ENCODE measurements at places on chromosomes 11 and 22.

GRCh38 chr11:11036185-11036847 is 178.5 kb upstream of the ZBED5 start:
- no peak for DNase-seq

DNA sequence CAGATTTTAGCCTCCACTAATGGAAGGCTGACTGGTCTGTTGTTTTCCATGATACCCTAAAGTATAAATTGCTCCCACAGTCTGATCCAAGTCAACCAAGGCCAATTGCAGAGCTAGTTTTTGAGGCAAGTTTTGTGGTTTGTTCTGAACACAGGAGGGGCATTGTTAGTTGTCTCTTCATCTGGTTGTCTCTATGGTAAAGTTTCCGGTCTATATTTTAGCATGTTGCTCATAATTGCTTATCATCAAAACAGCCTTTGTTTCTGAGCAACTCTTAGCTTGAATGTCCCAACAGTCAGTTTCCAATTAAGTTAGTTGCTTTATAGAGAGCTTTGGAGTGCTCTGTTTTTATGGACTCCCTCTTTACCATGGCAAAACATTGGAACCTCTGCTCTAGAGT is 217.6 kb upstream of the CARD18 start:
- no peak for DNase-seq

DNA sequence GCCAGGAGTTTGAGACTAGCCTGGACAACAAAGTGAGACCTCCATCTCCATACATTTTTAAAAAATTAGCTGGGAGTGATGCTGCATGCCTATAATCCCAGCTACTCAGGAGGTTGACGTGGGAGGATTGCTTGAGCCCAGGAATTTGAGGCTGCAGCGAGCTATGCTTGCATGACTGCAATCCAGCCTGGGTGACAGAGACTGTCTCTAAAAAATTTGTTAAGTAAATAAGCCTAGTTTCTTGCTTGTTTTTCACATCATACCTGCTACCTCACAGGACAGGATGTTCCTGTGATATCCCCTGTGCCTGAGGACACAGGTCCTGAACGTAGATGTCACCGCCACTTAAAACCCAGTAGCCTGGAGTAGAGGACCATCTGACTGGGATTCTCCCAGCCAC is 348.6 kb downstream of the MN1 start:
- no peak for DNase-seq

GRCh38 chr11:726278-727220 is 20.5 kb downstream of the EPS8L2 start:
- no peak for DNase-seq

DNA sequence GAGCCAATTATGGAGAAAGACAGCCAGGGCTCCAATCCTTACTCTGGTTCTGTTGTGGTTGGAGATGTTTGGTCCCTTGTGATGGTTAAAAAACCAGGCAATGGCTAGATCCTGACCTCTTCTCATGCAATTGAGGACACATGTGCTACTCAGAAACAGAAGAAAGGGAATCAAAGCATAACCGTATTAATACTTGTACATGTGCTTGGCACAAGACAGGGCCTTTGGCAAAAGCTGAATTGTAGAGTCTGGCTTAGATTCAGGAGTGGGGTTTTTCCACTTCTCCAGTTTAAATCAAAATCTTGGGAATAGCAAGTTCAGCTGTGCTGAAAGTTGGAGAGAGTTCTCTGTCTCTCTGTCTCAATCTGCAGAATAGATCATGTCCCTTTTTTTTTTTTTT is 80.1 kb upstream of the E2F8 start:
- DNase-seq: no peak

- DNase-seq: no peak
Observed at GRCh38 chr11:104343578-104343977, 179.6 kb upstream of the PDGFD start.

DNA sequence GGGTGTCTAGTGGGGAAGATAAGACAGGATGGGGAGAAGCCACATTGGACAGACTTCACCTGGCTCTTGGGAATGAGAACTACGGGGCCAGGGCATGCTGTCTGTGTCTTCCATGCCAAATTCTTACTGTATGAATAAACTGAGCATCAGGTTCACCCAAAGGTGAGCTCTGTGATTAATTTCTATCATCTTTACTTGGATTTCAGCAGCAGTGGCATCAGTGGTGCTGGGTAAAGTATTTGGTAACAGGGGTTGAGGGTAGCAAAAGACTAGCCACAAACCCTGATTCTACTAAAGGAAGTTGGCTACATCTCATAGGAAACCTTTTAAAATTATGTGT is 38.8 kb downstream of the IRAG1 start:
- DNase-seq: no peak

DNA sequence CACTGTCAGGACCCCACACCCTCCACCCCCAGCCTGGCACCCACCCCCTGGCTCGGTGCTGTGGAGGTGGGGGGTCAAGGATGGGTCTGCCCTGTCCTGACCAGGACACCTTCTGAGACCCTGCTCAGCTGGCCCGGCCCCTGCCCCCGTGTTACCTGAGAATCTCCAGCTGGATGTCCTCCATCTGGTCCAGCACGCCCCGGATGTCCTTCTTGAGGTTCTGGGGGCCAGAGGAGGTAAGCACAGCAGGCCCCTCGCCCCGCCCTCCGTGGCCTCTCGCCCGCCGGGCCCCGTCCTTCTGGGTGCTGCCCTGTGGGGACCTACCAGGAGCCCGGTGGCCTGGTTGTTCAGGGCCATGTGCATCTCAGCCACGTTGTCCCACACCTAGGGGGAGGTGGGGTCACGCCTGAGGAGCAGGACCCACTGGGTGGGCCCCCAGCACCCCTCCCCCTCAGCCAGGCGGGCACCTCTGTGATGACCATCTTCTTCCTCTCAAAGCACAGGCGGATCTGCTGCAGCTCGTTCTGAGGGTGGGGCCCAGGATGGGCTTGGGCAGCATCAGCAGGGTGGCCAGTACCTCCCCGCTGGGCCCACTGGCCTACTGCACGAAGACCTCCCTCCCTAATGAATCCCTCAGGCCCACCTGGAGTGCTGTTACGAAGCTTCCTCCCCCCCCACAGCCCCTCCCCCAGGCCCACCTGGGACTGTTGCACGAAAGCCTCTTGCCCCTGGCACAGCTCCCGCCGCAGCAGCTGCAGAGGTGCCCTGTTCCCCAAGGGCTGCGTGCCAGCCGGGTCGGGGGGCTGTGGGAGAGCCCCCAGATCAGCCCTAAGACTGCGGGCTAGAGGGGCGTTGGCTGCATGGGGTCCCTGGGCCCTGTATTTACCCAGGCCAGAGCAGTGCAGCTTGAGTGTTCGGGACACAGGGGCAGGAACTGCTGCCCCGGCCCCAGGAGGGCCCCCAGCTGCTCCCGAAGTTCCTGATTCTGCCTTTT is 1.3 kb downstream of the CCDC188 start:
- no peak for DNase-seq

- no peak for DNase-seq
Observed at GRCh38 chr11:113198972-113199661, 115.3 kb upstream of the TTC12 start.

GRCh38 chr11:2304506-2305139 is 2.8 kb downstream of the TSPAN32 start:
- peak; percentile 17 for DNase-seq

Data from AG10803 (cell line).